Endodermal cell (in vitro differentiated cells): ENCODE measurements at places on chromosomes 6 and 20. TPM values are rescaled to one million over a fixed set of nuclear protein-coding genes. Genes with fewer than 3 reads are reported as not detected.

The GHRH gene
- not detected in 3 replicates for total RNA-seq

DNA sequence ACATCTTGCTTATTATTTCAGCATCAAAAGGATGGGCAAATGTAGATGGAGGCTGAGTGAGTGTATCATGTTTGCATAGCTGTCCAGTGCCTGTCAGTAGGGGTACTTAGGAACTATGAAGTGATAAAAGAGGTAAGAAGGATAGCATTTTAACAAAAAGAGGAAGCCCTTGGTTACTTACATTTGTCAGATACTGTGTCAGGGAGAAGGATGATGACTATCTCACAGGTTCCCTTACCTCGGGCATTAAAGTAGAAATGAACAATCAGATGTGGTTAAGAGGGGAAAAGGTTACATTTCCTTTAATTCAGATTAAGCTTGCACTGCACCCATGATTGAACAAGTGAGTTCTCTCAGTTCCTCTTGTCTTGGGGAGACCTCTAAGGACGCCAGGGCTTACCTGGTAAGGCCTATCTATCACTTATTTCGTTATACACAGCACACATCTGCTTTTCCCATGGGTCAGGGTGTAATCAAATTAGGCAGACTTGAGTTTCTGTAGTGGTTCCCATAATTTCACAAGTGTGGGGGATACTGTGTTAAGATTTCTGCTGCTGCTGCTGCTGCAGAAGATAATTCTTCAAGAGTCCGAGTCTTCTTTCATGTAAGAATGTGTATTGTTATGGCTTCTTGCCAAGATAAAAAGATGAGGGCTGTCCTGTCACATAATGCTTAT, 4.5 kb downstream of the FOXO3 start:
- no peaks in the 10 kb centered on the region for H3K27me3 ChIP-seq
- no peaks in the 10 kb centered on the region for H3K4me1 ChIP-seq
- H3K27ac ChIP-seq = no peak overlapping the region

The AKAP7 gene
- 6.6 to 7.5 TPM (median 6.7 TPM) in 3 replicates for total RNA-seq

The ZNF343 gene
- total RNA-seq = 5.6 and 6.9 TPM in 2 replicates

The SNRPB gene
- 277 and 297 TPM in 2 replicates for total RNA-seq

DNA sequence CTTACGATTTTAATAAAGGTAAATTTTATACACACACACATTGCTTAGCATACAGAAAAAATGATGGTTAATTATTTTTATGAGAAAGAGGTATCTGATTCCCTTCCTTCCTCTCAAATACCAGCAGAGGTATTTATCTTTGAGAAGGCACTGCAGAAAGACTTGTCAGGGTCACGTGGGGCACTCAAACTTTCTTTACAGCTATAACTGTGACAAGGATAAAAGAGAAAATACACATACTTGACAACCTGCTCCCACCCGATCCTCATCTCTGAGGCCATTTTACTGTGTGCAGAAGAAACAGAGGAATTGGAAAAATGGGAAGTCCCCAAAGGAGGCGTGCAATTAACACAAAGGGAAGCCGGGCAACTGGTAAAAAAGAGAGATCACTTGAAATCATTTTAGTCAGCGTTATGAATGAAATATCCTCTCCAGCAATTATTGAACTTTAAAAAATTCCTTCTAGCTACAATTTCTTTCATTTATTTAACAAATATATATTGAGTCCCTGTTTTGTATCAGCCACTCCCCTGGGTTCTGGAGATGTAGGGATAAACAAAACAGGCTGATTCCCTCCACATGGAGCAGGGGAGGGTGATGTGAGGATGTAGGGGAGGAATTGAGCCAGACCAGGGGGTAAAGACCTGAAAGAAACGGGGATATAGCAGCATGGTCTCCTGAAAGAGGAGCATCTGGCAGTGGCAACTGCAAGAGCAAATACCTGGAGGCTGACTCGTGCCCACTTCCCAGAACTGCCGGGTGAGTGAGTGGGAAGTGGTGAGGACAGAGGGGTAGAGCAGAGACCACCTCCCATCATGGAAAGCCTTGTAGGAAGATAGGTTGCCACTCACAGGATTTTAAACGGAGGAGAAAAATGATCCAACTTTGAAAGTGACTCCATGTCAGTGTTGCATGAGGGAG, 510.3 kb downstream of the KIF16B start:
- no peaks in the 10 kb centered on the region for H3K36me3 ChIP-seq
- no peaks in the 10 kb centered on the region for H3K27me3 ChIP-seq
- DNase-seq = no peak
- H3K27ac ChIP-seq = no peak overlapping the region
- peaks cover 12% of the 10 kb centered on the region for H3K4me1 ChIP-seq

DNA sequence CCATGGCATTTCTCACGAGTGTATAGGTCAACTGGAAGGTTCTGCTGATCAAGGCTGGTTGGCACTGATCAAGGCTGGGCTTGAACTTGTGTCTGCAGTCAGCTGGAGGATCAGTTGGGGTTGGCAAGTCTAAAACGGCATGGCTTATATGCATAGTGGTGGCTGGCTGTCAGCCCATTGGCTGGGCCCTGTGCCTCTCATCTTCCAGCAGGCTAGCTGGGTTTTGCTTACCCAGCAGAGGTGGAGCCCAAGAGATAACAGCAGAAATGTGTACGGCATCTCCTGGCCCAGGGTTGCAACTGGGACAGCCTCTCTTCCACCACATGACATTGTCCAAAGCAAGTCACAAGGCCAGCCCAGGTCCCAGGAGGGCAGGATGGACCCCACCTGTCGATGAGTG, 158.2 kb downstream of the BMP7 start:
- DNase-seq = no peak
- no peaks in the 10 kb centered on the region for H3K27me3 ChIP-seq
- H3K4me1 ChIP-seq = no peaks in the 10 kb centered on the region
- H3K4me3 ChIP-seq = no peak overlapping the region
- H3K27ac ChIP-seq = no peak overlapping the region

GRCh38 chr6:18148304-18149025, 6.4 kb downstream of the TPMT start:
- no peaks in the 10 kb centered on the region for H3K27me3 ChIP-seq
- H3K27ac ChIP-seq = no peak overlapping the region
- DNase-seq = no peak
- H3K36me3 ChIP-seq = peaks cover 24% of the 10 kb centered on the region

- H3K36me3 ChIP-seq = no peaks in the 10 kb centered on the region
- H3K27ac ChIP-seq = no peak overlapping the region
- no peak overlapping the region for H3K4me3 ChIP-seq
- no peaks in the 10 kb centered on the region for H3K4me1 ChIP-seq
- H3K27me3 ChIP-seq = no peaks in the 10 kb centered on the region
Measured at GRCh38 chr6:31251261-31251660, 20.6 kb downstream of the HLA-C start.

GRCh38 chr20:60634491-60635172, 617.4 kb upstream of the CDH4 start:
- no peaks in the 10 kb centered on the region for H3K4me1 ChIP-seq
- H3K4me3 ChIP-seq = no peak overlapping the region
- no peak for DNase-seq
- no peaks in the 10 kb centered on the region for H3K36me3 ChIP-seq
- H3K27ac ChIP-seq = no peak overlapping the region

GRCh38 chr6:149095842-149096241, 221.7 kb upstream of the TAB2 start:
- no peak overlapping the region for H3K27ac ChIP-seq
- DNase-seq = no peak
- H3K27me3 ChIP-seq = no peaks in the 10 kb centered on the region
- no peaks in the 10 kb centered on the region for H3K36me3 ChIP-seq
- no peaks in the 10 kb centered on the region for H3K4me1 ChIP-seq
- no peak overlapping the region for H3K4me3 ChIP-seq

- no peak overlapping the region for H3K27ac ChIP-seq
- peaks cover 24% of the 10 kb centered on the region for H3K4me1 ChIP-seq
- no peaks in the 10 kb centered on the region for H3K27me3 ChIP-seq
- DNase-seq = no peak
- no peak overlapping the region for H3K4me3 ChIP-seq
- no peaks in the 10 kb centered on the region for H3K36me3 ChIP-seq
Measured at GRCh38 chr6:43741829-43742228, 28.2 kb upstream of the VEGFA start.

DNA sequence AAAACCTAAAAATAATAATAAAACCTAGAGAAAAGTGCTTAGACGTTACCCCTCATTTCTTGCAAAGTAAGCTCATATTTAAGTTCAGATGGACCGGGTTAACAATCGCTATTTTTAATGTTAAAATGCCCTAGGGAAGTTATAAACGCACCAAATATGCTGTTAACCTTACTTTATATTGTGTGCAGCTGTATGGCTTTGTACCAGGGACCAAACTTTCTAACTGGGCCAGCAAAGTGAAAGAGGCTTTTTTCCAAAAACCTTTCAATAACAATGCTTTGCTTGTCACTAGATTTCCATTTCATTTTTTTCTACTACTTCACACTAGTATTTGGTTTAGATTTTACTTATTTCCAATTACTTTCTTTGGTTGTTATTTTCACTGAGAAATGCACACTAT, 248.5 kb downstream of the FOXC1 start:
- DNase-seq = no peak
- H3K4me1 ChIP-seq = no peaks in the 10 kb centered on the region
- no peak overlapping the region for H3K4me3 ChIP-seq
- H3K27ac ChIP-seq = no peak overlapping the region
- no peaks in the 10 kb centered on the region for H3K27me3 ChIP-seq
- no peaks in the 10 kb centered on the region for H3K36me3 ChIP-seq

The CPNE5 gene
- 0.29 to 0.54 TPM (median 0.42 TPM) in 3 replicates for total RNA-seq

DNA sequence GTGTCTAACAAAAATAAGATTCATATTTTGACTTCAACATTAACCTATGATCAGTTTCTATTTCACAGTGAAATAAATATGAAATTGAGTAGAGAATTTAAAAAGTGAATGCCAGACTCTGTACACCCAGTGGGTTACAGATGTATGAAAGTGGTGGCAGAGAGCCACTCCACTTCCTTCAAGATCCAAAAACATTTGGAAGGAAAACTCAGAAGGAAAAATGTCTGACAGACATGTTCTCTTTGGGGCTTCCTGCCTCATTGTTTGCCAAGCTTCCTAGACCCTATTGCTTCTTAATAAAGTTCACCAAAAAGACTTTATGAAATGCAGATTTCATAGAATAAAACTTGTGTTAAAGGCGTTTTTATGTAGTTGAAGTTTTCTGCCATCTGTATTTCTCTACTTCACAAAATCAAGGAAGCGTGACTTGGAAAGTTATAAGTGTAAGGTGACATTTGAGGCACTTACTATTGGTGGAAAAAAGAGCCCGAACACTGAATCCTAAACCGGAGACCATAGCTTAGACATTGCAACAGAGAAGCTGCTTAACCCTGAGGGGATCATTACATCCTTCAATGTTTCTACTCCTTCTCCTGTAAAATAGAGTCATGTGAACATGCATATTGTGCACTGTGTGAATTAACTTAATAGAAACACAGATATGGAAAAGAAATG, 12.8 kb downstream of the HMGCLL1 start:
- no peaks in the 10 kb centered on the region for H3K27me3 ChIP-seq
- no peaks in the 10 kb centered on the region for H3K4me1 ChIP-seq
- no peaks in the 10 kb centered on the region for H3K36me3 ChIP-seq
- H3K4me3 ChIP-seq = no peak overlapping the region
- DNase-seq = no peak

The HCK gene
- 0.40 to 0.70 TPM in 2 of 3 replicates, not detected in the other for total RNA-seq

The SEC23B gene
- total RNA-seq = 65.0 and 76.1 TPM in 2 replicates

The UBE2J1 gene
- 20.1 and 22.7 TPM in 2 replicates for total RNA-seq

The QRSL1 gene
- 10.4 to 14.7 TPM (median 12.7 TPM) in 3 replicates for total RNA-seq

- no peak for DNase-seq
- no peaks in the 10 kb centered on the region for H3K27me3 ChIP-seq
- peaks cover 15% of the 10 kb centered on the region for H3K36me3 ChIP-seq
- no peak overlapping the region for H3K4me3 ChIP-seq
- H3K27ac ChIP-seq = no peak overlapping the region
Measured at GRCh38 chr20:48766205-48766604, 61.6 kb downstream of the PREX1 start.

DNA sequence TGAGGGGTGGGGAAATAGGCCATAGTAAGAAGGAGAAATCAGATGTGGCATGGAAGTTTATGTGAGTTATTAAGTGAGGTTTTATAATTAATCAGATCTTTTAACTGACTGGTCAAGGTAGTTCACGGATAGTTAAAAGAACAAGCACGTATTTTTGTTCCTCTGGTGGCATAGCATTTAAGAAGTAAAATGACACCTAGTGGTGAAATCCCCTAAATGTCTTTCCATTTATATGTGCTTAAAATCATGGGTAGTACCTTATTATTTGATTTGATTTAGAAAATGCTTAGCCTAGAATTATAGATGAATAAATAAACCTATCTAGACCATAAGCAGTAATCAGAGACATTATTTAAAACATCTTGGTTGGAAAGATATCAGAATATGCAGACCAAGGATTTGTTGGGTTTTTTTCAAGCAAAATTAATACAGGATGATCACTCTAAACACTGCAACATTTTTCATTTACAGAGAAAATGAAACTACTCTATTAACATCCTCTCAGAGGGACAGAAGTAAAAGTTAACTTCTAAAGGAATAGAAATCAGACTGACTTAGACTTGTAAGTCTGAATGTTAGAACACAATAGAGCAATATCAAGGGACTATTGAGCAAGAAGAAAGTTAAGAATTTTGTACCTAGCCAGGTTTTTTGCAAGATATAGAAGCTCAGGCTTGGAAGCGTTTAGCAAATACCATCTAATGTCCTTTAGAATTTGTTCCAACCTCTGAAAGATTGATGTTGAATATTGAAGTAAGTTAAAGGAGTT, 81.1 kb downstream of the STXBP5 start:
- H3K27me3 ChIP-seq = no peaks in the 10 kb centered on the region
- no peak overlapping the region for H3K4me3 ChIP-seq
- H3K27ac ChIP-seq = no peak overlapping the region
- DNase-seq = no peak
- H3K36me3 ChIP-seq = peaks cover 23% of the 10 kb centered on the region

GRCh38 chr20:38024496-38024895, 8.8 kb downstream of the TTI1 start:
- H3K27ac ChIP-seq = no peak overlapping the region
- DNase-seq = no peak
- no peaks in the 10 kb centered on the region for H3K4me1 ChIP-seq
- H3K4me3 ChIP-seq = no peak overlapping the region

The PACSIN1 gene
- 6.5 and 7.2 TPM in 2 replicates for total RNA-seq

DNA sequence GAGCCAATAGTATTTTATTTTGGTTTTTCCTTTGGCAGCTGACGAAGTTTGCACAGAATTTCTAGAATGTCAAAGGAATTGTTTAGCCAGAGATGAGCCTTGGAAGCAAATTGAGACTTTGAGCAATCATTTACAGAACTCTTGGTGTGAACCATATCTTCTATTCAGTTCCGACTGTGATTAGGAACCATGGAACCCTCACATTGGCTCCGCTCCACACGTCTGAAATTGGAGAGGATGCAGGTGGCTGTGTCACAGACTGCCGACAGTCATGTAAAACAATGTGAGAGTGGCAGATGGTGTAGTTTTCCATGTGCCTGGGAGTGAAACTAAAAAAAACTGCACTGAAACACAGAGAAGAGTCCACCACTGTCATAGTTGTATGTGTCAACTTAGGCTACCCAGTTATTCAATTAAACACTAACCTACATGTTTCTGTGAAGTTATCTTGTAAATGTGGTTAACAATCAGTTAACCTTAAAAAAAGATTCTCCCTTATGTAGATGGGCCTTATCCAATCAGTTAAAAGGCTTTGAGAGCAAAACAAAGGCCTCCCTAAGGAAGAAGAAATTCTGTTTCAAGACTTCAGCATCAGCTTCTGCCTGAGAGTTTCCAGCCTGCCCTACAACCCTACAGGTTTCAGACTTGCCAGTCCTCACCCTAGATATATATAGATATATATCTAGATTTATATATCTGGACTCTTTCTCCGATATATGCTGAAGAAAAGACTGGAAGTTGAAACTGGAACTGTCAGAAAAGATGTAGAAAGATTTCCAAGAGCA, 3.3 kb upstream of the HMGN4 start:
- no peaks in the 10 kb centered on the region for H3K27me3 ChIP-seq
- H3K4me1 ChIP-seq = peaks cover 2% of the 10 kb centered on the region
- DNase-seq = no peak
- H3K36me3 ChIP-seq = no peaks in the 10 kb centered on the region
- H3K27ac ChIP-seq = no peak overlapping the region
- H3K4me3 ChIP-seq = no peak overlapping the region
